ENCODE measurements at places on chromosomes 2 and 18.

DNA sequence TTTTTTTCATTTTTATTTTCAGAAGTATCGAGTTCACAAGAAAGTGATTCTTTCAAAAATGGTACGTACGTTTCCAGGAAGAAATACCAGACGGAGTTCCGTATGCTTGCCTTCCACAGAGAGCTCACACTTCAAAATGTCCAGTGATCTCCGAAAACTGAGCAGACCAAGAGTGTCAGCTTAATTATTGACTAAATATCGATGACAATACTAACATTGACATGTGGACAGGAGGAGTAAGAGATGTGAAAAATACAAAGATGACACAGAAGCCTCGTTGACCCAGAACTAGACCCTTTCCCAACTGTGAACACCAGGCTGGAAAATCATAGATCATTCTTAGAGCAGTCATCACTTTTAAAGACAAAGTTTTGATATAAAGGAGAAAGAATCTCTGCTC is 440.0 kb upstream of the POU3F3 start:
- no peak for DNase-seq

- peak; percentile 77 for DNase-seq
Measured at GRCh38 chr2:151051574-151052220, 210.0 kb downstream of the RBM43 start.

DNA sequence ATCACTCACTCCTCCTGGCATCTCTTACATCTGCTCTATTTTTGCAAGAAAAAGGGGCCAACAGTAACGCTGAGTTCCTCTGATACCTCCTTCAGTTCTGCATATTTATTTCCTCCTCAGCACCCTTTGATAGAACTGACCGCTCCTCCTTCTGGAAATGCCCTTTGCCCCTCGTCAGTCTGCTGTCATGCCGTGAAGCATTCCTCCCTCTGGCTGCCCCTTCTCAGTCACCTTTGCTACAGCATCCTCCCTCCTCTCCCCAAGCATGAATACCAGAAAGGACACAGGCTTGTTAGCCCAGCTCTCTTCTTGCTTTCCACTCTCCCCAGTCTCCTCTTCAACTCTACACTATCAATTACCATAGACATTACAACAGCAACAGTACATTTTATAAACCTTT is 135.4 kb downstream of the NBAS start:
- DNase-seq: no peak

DNA sequence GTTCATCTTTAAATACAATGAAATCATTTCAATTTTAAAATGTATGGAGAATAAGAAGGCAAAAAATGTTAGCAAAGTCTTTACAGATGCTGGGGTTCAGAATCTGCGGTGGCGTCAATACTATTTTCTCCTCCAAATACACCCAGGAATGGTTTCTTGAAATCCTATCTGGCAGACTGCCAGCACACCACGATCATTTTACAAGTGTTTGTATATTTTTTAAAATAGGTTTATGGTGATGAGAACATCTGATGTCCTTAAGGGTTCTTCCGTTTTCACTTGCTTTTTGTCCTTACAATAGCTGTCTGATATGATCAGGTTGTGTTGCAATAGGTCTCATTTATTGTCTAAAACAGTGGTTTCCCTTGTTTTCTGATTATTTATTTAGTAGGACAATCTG is 89.6 kb downstream of the CMPK2 start:
- DNase-seq: no peak

- peak; percentile 47 for DNase-seq
Measured at GRCh38 chr2:61988462-61989366, 83.2 kb downstream of the COMMD1 start.

DNA sequence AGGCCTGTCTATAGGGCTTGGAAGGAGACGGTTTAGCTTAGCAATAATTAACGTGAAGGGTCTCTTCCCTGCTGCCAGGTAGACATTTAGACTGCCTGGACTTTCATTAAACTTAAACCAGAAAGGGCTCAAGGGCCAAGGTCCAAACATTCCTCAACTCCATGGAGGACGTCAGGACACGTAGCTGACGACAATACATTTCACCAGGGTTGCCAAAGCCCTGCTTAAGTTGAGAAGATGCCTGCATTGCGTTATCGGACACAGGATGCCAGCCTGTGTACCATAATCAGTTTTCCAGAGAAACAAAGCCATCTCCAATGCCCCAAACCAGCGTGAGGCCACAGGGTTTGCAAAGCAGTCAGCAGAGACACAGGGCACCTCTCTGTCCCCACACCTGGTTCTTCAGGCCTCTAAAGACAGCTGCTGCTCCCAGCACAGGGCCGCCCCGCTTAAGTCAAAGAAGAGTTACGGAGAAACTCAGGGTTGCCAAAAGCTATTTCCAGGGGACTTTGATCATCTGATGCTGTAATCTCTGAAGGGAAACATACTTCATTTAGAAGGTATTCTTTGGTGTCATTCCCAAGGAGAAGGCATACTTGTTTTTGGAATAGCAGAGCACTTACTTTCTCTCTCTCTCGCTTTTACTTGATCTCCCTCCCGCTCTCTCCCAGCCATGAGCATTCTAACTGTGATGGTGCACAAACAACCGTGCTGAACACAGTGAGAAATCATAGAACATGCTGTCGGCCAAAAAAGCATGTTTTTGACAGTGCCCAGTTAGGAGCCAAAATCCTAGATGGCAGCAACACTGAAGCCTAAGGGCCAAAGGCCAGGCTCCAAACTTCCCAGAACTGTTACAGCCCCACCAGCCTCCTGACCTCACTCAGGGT is 46.0 kb downstream of the TTC32 start:
- no peak for DNase-seq

DNA sequence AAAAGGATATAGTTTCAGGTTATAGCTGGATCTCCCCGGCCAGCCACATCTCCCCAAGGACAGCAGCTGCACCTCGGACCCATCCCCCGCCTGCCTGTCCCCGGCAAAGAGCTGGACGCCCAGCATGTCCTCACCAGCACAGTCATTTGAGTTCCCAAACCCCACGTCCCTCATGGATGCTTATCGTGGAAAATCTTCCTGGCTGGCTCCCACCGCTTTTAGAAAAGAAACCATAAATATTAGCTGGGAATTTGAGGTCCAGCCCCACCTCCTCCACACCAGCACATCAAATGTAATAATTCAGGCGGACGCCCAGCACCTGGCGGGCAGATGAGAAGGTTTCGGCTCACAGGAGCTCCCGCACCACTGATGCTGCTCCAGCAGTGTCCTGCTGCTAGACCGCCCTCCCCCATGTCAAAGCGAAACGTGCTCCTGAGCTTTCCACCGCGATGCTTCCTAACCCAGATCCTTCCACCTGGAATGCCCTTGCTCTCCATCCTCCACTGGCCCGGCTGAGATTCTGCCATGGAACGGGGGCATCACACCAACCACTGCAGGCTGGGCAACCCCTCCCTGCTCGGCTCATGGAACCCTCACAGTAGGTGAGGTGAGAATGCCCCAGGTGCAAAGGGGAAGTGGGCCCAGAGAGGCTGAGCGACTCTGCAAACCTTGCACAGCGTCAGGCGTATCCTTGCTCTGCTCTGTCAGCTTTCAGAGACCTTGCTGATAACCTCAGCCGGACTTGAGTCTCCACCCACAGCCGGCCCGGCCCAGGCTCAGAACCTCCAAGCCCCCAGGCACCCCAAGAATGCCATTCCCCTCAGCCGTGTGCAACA is 71.5 kb upstream of the GPC1 start:
- DNase-seq: no peak

DNA sequence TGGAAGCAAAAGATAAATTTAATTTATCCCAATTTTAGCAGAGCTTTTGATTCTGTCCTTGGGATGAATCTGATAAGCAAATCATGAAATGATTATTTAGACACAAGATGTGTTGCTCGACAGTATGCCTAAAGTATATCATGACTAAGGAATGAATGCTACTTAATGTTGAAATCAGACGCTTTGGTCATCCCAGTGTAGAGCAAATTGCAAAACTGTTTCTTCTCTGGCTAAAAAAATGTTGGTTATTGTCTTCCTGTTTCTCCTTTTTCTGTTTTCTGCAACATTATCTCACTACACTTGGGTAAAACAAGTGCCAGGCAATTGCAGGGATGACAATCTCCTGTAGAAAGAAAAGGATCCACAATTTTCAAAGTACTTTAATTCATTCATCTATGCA is 66.4 kb downstream of the BABAM2 start:
- peak; percentile 24 for DNase-seq

- DNase-seq: no peak
Measured at GRCh38 chr2:120278901-120279300, 26.2 kb downstream of the RALB start.

DNA sequence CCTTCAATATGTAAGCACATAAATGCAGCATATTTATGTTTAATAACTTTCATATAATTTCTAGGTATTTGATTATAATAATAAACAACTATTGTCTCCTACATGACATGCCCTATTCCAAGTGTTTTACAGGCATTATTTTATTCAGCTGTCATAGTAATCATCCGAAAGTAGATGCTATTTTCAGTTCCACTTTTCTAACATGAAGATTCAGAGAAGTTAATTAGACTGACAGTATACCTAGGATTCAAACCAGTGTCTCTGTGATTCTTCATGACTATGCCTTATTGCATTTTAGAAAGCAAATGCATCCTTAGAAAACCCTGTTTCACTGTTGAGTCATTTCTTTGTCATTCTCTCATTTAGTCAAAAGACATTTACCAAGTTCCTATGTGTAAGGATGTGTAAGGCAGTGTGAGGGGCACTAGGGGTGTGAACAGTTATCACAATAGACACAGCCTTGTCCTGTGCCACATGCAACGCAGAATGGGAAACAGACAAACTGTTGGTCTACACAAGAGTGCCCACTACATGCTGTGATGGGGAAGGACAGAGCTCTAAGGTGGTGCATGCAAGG is 79.8 kb downstream of the DTNA start:
- no peak for DNase-seq

DNA sequence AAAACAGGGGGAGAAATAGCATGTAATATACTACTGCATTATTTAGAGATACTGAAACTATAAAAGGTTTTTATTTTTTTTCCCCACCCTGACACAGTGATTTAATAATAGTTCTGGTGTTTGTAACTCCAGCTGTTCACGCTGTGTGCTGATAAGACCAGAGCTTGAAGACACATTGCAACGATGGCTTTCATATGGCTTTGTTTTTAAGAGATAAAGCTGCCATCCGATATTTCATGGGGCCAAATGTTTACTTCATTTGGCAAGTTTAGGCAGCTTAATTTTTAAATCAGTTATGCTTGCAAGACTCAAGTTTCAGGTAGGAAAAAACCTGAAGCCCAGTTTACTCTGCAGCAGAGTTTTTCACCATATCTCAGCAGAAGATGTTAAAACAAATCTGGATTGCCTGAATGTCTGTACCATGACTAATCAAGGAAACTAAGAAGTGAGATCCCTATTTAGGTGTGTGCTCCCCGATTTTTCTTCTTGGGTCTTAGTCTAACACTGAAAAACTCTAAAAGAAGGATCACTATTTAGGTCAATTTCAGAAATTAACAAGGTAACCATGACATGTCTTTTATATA is 508.6 kb downstream of the PARD3B start:
- peak; percentile 15 for DNase-seq

GRCh38 chr2:62145478-62146100 is 50.3 kb upstream of the B3GNT2 start:
- no peak for DNase-seq

DNA sequence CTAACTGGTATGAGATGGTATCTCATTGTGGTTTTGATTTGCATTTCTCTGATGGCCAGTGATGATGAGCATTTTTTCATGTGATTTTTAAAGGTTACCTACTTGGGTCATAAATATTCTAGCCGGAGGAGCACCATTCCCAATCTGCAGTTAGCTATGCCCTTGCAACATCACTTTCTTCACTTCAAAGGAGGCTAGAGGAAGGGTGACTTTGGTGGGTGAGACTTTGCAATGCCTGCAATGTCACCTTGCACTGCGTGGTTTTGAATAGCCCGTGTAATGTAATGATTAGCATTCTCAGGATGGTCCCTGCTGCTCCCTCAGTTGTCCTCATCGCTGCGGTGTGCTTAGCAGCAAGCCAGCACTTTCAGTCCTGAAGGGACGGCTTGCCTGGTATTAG is 56.1 kb upstream of the CHRNA1 start:
- DNase-seq: no peak

DNA sequence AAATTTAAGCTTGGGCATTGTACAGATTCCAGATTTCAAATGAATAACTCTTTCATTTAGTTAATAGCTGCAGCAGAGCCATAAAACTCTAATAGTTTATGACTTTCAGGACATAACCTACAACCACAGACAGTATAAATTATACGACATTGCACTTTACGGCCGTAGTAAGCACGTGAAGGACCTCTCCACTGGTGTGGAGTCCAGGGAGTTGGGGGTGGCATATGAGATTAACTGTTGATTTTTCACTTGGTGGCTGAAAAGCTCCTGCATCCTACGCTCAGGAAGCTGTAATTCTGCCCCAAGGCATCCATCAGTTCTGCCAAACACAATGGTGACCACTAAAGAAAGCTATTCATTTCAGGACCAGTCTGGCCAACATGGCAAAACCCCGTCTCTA is 376.2 kb downstream of the SOX11 start:
- no peak for DNase-seq

DNA sequence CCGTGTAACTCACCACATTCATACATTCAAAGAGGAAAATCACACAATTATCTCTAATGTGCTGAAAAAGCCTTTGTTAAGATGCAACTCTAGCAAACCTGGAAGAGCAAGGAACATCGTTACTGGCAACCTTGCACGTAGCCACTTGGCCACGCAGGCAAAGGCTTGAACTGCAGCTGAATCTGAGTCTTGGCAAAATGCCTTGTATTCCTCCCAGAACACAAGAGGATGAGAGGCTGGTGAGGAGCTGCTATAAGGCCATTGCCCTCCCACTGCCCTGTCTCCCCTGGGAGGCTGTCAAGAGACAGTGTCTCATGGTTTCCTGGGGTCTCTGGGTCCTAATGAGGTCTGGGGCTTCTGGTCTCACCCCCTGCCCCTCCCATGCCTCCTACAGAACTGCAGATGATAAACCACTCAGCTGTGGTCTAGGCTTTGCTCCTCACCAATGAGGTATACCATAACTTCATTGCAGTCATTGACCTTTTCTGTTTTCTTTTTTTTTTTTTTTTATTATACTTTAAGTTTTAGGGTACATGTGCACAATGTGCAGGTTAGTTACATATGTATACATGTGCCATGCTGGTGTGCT is 141.4 kb downstream of the SPP2 start:
- DNase-seq: peak; percentile 25

DNA sequence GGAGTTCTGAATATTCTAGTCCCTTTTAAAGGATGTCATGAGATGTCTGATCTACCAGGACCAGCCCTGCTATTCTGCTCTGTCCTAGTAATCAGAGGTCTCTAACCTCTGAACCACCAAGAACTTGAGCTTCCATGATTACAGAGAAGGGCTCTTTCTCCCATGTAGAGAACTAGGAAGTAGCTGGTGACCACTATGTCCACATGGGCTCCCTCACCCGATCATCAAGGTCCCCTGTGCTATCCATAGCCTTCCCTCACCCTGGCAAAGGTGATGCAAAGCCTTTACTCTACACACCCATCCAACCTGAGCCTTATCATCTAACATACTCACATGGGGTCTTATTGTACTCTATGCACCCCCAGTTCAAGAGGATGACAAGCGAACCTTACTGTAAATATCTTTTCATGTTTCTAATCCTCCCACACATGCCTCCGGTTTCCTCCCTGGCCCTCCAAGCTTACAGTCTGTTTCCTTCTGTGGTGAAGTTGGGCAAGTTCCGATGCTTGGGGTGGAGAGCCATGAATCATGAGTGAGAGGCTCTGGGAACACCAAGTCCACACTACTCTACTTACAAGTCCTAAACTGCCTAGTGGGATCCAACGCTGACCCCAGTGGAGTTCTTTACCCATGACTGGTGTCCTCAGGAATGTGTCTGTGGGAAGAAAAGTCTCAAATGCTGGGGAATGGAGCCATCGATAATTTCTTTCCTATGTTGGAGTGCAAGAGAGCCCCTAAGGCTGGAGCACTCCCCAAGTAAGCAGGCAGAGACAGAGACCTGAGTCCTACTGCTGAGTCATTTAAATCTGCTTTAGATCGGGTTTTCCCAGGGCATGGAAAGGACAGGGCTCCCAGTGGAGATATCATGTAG is 73.3 kb upstream of the KLF7 start:
- DNase-seq: peak; percentile 100
